ENCODE measurements at places on chromosomes 6 and 20.
A peak's percentile ranks its signal among the peaks of the same experiment; 100 is the strongest.

GRCh38 chr6:148874698-148875293 lies 128.0 kb downstream of the UST start:
- no peak for DNase-seq

- DNase-seq: no peak
These were observed 911.4 kb upstream of the FLRT3 start for GRCh38 chr20:15248618-15249395.

DNA sequence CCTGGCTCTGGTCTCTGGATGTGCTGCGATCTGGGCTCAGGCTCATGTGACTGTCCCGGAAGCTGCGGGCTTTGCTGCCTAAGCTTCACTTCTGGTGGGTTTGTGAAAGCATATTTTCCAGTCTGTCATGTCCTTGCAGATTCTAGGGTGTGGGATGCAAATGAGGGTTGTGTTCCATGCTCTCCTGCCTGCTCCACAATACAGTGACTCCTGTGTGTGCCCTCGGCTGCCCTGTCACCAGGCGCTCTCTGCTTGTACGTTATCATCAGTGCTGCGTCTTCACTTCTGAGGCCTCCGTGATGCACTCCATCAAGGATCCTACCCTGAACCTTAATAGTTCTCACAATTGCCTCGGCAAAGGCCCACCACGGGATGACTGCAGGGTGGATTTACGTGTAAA lies 84.2 kb downstream of the TTLL2 start:
- no peak for DNase-seq

GRCh38 chr6:157290797-157291196 lies 32.5 kb downstream of the TMEM242 start:
- DNase-seq: no peak

DNA sequence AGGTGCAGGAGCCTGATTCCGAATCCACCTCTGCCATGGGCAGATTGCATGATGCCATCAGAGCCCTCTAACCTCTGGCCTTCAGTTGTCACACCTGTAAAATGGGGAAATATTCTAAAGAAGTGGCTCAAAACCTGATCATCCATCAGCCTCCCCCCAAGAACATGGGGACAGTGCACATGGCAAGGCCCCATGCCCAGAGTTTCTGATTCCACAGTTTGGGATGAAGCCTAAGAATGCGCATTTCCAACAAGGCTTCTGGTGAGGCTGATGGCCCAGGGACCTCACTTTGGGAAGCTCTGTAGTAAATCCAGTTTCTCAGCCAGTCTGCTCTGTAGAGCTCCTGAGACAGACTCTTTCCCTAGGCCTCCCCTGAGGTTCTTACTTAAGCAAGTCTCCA lies 119.9 kb upstream of the CD93 start:
- DNase-seq: no peak

DNA sequence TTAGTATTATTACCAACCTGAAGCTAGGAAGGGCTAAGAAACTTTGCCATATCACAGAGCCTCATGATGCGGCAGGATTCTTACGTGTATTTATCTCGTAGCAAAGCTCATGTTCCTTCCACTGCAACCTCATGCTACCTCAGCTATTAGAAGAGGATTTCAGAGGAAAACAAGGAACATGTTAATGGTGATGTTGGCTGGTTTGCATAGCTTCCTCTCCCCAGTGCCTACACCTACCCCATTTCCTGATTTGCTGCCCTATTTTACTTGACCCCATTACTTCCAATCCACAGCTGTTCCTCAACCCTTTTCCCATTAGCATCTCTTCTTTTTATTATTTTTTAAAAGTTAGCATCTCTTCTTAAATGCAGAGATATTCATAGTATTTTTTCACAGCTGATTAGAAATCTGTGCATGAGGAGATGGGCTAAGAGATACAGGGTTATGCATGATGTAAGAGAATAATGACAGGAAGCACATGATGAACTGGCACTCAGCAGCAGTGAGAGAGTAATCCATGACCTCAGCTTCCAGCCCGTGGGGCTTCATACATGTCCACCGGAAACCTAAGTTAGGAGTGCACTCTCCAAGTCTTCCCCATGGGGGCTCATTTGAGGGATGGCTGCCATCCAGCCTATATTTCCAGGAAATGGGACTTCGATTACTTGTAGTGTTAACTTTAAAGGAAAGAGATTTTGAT lies 106.1 kb upstream of the ASF1A start:
- DNase-seq: no peak

DNA sequence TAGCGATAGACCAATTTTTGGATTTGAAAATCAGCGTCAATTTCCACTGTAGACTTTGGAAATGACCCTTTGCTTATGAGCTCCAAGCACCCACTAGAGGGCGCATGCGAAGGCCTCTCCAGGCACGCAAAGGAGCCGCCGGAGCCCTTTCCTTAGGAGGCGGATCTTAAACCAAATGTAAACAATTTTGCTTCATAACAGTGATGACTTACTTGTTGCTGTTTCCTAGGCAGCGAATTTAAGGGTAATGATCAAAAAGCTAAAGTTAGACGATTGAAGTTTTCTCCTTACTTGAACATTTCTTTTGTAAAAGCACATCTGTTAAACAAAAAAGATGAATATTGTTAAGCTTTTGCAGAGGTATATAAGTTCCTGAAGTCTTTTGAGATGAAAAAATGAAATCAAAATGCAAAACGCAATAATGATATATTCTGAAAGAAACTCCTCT lies 29.2 kb upstream of the EXOC2 start:
- peak; percentile 83 for DNase-seq

DNA sequence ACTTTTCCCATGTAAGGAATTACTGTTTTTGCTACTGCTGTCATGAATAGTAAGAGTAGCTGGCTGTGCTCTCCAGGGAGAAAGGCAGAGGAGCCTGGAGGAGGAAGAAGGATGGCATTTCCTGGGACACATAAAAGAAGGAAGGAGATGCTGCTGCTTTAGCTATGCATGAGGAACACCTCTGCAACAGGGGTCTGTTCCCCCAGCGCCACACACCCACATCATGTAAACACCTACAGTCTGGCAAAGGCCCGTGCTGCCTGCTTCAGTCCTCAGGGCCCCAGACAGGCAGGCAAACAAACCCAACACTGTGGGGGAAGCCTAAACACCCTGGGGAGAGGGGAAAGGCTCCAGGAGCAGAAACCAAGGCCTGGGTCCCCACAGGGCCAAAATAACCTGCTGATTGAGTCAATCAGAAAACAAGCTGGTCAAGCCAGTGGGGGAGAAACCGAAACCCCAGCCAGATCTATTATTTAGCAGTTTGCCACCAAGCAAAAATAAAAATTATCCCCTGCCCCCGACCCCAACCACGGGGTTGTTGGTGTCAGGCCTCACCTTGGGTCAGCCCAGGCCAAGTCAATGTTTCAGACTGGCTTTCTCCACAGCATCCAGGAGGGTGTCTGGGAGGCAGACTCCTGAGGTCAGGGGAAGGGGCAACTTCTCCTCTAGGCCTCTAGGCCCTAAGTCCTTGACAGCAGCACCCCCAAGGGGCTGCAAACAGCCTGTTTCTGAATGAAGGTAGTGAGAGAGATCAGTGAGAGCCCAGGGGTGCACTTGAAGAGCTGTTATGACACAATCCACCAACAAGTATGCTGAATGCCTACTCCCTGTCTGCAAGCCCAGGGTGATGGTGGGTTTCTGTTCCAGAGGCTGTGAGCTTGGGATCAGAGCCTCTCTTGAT lies 34.6 kb upstream of the SCUBE3 start:
- no peak for DNase-seq
